GM13976 (cell line): ENCODE measurements at places on chromosomes 2 and 18.

DNA sequence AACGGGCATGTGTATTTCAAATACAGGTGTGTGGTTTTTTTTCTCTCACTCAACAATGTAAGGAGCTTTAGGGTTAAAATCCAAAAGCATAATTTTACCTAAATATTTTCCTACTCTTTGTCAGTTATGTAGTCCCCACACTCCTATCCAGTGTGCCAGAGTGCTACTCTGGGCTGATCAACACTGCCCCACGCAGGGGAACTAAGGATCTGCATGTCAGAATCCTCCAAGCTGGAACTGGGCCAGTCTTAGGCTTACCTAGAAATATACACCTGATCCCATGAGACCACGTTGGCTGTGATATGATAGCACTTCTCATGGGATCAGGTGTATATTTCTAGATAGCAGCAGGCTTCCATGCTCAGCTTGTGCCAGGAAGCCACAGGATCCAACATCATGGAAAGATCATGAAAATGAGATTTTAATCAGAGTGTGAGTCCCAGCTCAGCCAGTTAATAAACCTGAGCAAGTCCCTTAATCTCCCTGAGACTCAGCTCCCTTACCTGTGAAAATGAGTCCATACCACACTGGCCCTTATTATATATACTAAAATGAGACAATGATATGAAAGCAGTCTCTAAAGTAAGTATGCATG lies 29.7 kb downstream of the CCDC141 start:
- DNase-seq: peak; percentile 9

GRCh38 chr2:191835539-191836350 lies 11.1 kb downstream of the CAVIN2 start:
- no peak for DNase-seq

- no peak for DNase-seq
Observed at GRCh38 chr2:120851116-120851773, 115.6 kb downstream of the GLI2 start.

- DNase-seq: no peak
Observed at GRCh38 chr2:119005051-119005450, 63.1 kb downstream of the MARCO start.

- DNase-seq: no peak
Observed at GRCh38 chr2:193124815-193125214, 930.1 kb upstream of the TMEFF2 start.

DNA sequence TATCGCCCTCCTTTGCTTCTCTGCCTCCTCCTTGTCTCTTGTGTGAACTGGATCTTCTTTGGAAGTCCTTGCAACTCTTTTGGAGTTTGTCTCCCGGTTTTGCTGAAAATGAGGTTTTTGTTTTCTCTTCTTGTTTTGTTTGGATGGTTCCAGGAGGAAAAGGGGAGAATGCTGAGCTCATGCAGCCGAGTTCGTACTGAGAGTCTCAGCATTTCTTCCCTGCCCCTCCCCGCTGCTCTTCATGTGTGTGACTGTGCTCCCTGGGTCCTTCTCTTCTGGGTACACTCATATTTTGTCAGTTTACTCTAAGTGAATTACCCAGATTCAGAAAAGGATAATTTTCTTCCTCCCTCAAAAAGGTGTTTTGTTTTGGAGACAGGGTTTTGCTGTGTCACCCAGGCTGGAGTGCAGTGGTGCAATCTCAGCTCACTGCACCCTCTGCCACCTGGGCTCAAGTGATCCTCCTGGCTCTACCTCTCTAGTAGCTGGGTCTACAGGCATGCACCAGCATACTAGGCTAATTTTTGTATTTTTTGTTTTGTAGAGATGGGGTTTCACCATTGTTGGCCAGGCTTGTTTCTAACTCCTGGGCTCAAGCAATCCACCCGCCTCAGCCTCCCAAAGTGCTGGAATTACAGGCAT lies 142.9 kb upstream of the IL1R2 start:
- no peak for DNase-seq

DNA sequence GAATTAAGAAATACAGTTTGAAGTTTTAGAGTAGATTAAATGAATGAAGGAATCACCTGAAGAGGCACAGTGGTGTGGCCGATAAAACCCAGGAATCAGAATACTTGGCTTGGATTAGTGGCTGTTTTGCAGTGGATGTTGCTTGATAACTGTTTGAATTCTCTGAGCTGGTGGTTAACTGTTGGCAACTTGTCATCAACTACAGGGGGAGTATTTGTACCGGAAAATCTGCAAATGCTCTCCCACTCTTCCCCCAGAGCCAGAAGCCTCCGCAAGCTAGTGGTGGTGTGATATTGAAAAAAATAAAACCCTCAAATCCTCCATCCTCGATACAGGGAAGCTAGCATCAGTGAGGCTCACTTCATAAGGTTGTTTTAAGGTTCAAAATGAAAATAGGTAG lies 326.7 kb downstream of the DPP10 start:
- DNase-seq: no peak

DNA sequence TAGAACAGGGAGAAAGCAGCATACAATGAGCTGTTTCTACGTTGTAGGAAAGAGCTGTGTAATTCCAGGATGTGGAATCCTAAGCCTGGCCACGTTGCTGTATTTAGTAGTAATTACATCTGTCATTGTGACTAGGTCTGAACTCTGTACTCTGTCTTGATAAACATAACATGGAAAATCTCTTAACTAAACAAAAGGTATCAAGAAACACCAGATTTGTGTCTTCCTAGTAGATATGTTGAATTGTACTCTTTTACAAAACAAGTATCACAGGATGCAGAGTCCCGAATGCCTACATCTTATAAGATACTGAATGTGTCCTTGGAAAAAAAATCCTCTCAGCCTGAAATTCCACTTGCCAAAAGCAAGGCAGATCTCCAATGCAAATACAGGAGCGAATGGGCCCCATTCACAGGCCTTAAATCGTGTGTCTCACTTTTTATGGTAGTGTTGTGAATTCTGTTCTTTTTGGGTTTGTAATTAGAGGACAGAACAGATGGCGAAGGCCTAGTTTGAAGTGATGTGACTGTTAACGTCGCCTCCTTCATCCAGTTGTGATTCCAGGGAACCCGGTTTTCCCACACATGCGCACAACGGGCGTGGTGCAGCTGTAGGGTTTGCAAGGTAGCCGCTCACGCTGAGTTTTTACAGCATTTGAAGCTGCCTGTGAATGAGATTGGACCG lies 246.5 kb downstream of the GBX2 start:
- DNase-seq: no peak

GRCh38 chr2:26922405-26923188 lies 47.8 kb upstream of the MAPRE3 start:
- DNase-seq: peak; percentile 71

- DNase-seq: no peak
Observed at GRCh38 chr2:82790206-82791021, 1668.7 kb downstream of the SUCLG1 start.

DNA sequence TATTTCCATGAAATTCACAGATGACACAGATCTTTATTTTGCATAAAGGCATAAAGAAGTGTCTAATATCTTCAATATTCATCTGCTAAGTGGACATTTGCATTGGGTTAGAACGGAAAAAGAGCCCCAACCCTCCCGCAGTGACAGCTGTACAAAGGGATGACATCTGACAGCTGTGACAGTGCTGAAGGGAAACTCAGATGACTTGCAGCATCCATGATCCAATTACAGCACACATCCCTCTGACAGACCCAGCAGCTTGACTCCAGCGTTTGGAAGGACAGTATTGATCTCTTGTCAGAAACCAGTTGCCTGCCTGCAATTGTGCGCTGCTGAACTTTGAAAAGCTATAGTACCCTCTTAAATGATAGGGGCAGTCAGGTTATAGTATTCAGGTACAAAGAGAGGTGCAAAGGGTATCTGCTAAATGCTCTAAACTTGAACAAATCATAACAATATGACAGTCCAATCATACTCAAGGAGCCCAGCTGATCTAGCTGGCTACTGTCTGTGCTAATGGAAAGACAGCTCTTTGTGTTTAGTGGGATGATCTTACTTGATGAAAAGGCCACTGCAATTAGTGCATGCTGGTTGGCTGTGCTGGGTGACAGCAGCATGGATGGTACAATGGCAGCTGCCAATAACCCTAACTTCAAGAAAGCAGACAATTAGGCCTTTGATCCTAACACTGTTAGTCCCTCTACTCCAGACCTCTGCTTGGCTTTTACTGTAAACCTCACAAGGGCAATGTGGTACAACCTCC lies 599.2 kb downstream of the NR4A2 start:
- no peak for DNase-seq

DNA sequence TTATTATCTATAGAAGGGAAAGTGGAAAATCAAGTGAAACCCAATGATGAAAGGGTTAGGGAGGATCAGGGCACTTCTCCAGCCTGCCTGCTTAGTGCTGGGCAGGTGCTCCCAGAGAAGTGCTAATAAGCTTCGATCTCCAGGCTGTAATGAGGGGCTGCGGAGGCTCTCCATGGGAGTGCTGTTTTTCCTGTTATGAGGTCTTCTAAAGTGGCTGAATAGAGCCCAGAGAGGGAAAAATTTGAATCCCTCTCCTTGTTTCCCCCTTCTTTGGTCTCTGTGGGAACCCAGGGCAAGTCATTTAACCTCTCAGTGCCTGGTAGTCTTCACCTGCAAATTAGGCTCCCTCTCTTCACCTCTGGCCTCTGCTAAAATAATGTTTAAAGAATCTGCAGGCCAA lies 351.7 kb upstream of the DCC start:
- DNase-seq: no peak

- no peak for DNase-seq
Observed at GRCh38 chr2:177799531-177799930, 273.0 kb downstream of the PDE11A start.

- DNase-seq: no peak
Observed at GRCh38 chr2:168541858-168542257, 85.8 kb downstream of the CERS6 start.
